ENCODE measurements at places on chromosomes 1 and 21.
A peak's percentile ranks its signal among the peaks of the same experiment; 100 is the strongest.

DNA sequence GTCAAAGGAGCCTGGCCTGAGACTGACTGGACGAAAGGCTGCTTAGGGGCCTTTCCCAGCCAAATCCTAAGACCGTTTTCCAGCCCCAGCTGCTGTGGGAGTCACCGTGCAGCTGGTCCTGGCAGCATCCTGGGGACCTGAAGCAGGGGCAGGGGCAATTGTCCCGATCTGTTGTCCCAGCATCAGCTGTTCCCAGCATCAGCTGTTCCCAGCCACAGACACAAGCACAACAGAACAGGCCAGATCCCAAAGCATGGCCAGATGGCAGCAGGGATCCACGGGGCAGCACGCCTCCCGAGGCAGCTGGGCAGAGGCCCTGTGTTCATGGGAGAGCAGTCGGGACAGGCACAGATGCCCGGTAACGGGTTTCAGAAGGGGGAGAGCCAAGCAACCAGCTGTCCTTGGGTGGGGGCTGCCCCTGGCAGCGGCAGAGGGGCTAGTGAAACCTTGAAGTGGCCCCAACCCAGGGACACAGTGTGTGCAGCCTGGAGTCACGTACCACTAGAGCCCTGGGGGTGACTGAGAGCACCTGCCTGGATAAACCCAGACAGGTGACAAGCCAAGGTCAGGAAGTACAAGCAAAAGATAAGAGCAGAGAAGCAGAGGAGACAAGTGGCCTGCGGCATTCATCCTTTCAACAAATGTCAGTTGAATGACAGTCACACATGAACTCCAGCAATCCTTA, 13.3 kb downstream of the CELA2B start:
- DNase-seq, result no peak

DNA sequence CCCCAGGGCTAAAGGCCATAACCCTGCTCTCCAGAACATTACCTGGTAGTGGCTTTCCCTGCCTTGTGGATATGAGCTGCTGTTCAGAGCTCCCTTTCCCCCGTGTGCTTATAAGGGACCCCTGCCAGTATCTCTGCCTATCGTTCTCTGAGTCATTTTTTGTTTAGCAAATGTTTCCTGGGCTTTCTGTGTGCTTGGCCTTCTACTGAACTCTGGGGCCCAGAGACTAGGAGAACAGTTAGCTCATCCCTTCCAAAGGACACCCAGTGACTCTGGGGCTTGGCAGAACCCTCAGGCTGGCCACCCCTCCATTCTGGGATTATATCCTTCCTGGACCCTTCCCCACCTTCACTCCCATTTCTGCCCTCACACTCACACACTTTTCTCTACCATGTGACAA, 80.8 kb upstream of the POU3F1 start:
- no peak for DNase-seq

DNA sequence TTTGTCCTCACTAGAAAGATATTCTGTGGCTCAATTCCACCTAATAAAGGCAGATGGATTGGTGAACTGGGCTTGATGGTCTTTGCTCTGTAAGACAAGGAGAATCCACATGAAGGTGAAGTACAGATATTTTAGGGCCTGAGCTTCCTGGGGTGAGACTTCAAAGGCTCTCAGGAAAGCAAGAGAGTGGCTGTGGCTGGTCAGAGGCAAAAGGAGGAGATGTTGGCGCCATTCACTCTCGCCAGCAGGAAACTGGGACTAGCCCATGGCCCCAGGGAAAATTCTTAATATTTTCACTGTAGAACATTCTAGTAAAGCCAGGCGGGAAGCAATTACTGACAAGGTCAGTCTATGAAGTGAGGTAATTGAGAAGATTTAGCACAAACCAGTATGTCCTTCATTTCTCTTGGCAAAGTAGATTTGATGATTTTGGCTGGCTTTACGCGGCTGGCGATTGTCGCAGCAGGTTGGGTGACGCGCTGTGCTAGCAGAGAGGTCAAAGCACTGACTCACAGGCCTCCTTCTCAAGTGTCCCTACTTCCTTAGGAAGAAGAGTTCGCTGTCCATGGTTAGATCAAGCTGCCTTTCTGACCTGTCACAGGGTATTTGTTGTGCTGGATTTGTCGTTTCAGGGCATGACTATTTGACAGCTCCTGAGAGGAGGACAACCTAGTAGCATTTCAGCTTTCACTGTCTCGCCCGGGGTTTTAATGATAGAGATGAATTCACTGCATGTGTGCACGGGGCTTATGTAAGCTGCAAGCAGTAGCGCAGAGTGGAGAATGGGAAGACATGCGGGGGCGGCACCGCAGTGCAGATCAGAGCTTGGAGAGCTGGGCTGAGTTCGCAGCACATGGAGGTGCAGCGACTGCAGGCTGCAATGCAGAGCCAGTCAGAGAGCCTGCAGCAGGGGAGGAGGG, 32.7 kb downstream of the XCL1 start:
- DNase-seq, result no peak

DNA sequence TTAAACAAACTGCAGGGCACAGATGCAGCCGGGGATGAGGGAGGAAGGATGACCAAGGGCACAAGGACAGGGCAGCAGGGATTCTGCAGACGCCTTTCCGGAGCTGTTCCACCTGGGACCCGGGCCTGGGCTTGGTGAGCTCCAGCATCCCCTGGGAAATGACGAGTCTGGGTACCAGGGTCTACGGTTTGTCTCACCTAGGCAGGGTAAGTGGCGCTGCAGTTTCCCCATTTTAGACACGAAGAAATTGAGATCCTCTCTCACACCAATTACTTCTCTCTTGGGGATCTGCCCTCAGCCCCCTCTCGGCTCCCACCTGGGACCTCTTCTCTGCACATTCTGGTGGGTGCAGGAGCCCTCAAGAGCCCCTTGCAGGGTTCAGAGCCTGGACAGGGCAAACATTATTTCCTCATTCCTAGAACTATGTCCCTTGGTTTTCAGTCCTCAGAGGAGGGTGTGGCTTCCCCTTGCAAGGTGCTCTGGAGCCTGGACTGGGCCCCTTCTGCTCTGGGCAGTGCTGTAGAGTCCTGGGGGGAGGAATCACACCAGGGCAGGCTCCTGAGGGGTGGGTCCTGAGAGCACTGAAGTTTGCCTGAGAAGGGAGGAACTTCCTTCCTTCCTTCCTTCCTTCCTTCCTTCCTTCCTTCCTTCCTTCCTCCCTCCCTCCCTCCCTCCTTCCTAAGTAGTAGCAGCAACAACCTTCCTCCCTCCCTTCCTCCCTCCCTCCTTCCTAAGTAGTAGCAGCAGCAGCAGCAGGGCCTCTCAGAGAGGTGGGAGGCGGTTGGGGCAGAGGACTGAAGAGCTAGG, 16.0 kb downstream of the RAP1GAP start:
- no peak for DNase-seq

GRCh38 chr1:69794831-69795230, 227.1 kb downstream of the LRRC7 start:
- DNase-seq, result no peak

GRCh38 chr1:12438349-12438924, 179.6 kb downstream of the DHRS3 start:
- no peak for DNase-seq

DNA sequence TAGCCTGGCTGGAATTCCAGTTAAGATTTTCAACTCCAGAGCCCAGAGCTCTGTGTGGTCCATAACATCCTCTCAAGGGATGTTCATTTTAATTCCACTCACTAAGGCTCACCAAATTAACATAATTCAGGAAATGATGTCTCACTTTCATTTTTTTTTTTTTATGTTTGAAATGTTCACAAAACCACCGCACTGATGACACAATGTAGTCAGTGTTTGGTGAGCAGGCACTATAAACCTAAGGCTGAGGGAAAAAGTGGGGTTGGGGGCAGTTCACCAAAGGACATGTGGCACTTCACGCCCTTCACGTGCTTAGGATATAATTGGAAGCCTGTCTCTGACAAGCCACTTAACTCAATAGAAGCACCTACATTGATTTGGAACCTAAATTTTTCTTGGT, 177.3 kb upstream of the CAMK1G start:
- no peak for DNase-seq

- DNase-seq, result no peak
Observed at GRCh38 chr1:78234496-78234895, 188.7 kb downstream of the GIPC2 start.

GRCh38 chr1:167794043-167794442, 72.3 kb downstream of the MPZL1 start:
- DNase-seq, result no peak

DNA sequence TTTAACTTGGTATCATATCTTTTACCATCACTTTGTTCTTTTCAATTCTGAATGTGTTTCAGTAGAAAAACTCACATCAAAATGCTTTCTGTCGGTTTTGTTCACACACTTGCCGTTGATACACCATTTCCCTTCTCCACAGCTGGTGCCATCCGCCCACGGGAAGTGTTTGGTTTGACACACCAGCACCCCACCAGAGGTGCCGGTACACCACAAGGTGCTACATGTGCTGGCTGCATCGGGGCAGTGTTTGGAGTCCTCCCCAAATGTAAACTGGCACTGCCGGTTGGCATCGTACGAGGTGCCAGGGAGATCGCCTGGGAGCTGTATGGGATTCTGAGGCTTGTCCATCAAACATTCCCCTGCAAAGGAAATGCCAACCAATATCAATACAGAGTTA, 5.0 kb downstream of the ADAMTS1 start:
- DNase-seq, result no peak

- no peak for DNase-seq
Observed at GRCh38 chr1:194919146-194919545, 1689.1 kb downstream of the KCNT2 start.

GRCh38 chr1:31062867-31063380, 2.6 kb downstream of the PUM1 start:
- no peak for DNase-seq

- DNase-seq, result no peak
Observed at GRCh38 chr1:188594542-188595235, 1765.9 kb downstream of the PLA2G4A start.

DNA sequence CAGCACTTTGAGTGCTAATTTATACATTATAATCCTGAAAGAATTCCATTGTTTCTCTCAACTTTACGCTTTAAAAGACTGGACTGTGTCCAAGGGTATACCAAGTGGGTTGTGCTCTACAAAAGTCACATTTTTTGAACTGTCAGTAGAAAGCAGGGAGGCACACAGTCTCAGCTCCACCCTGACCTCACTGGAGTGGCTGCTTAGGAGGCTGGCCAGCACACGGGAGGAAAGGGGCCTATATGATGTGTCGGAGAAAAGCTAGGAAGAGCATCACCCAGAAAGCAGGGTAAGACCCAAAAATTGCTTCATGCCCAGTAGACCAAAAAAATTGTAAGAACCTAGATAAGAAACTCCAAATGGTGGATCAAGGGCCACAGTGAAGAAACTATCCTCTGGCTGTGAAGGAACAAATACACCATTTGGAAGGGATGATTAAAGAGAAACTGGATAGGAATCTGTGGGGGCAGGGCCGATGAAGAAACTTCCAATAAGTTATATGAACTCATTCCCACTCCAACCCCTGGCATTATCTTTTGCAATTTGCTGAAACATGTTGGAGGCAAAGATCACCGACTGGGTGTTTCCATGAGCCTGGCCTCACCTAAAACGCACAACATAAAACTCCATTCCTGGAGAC, 1.9 kb downstream of the S100A10 start:
- DNase-seq, result no peak

- DNase-seq, result no peak
Observed at GRCh38 chr1:163668472-163668871, 346.7 kb downstream of the NUF2 start.

GRCh38 chr1:117696561-117696960, 90.7 kb downstream of the TENT5C start:
- DNase-seq, result no peak

GRCh38 chr1:181257117-181257516, 168.6 kb downstream of the IER5 start:
- DNase-seq, result no peak

GRCh38 chr1:230176871-230177411, 109.9 kb downstream of the GALNT2 start:
- DNase-seq, result peak; percentile 48

DNA sequence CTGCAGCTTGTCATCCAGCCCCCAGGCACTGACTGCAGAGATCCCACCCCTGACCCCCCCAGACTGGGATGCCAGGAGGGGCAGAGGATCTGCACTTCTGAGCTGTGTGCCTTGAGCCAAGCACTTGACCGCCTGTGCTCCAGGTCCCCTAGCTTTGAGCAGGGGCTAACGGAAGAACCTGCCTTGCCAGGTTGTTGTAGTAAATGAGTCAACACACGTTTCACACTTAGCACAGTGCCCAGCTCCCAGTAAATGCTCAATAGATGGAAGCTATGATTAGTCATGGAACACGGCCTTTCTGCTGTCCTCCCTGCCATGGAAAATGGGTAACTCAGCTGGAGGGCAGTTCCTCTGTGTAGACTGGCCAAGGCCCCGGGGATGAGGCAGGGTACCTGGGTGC, 24.1 kb downstream of the IFFO2 start:
- DNase-seq, result no peak

DNA sequence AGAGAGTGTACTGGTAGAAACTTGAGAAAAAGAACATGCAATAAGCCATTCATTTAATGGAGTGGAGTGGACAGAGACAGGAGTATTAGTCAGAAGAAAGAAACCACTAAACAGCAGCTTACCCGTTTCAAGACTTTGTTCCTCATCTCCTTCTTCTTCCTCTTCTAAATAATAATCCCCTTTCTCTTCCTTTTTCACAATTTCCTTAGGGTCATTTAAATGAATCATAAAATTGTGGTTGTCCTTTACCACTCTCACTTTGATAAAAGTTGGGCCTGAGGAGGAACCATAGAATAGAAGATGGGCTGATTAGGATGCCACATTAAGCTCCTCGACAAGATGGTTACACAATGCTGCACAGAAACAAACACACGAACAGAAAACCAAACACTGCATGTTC, 109.6 kb downstream of the WDR3 start:
- DNase-seq, result no peak

DNA sequence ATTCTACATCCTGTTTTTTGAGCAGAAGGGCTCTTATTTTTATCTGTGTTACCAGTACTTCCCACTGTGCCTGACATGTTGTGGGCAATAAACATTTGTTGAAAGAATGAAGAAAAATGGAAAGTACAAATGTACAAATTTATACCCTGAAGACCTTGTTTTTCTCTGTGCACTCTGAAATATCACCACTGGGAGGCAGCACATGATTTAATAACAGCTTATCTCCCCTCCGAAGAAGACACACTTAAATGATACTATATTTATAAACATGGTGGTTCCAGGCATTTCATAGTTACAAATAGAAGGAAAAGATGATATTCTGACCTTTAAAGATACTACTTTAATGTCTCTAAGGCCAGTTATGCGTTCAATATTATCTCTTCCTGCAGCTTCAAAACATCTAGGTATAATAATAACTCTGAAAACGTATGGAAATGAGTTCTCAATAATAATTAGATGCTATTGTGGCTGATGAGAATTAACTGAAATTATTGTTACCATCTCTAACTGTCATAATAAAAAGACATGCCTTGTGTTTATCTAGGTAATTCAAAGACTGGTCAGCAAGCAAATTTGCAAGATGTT, 12.8 kb downstream of the DYNLT5 start:
- no peak for DNase-seq
